ENCODE measurements at places on chromosomes 3 and 15.

GRCh38 chr3:100802126-100802525, 92.8 kb downstream of the TFG start:
- no peak for DNase-seq

- DNase-seq = no peak
These were observed 593.1 kb upstream of the MDFIC2 start for GRCh38 chr3:70905491-70905890.

GRCh38 chr3:128270559-128271492, 117.5 kb downstream of the EEFSEC start:
- no peak for DNase-seq

GRCh38 chr3:142225885-142226215, 465 bp upstream of the GK5 start:
- DNase-seq = no peak

DNA sequence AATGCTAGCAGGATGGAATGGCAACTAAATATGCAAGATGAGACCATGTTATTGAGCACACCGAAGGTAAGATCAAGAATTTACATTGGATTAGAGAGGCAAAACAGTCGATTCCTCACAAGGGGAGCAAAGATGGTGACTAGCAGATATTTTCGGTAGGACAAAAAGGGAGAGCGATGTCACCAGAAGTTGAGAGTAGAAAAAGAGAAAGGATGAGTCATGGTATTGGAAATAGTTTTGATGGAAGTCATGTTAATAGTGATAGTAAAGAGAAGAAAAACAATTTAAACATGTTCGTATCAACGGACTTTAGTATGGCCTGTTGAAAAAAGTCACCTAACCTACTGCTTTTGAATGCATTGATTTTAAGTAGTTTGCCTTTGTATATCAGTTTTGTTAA, 55.0 kb downstream of the UBE2E2 start:
- DNase-seq = no peak

DNA sequence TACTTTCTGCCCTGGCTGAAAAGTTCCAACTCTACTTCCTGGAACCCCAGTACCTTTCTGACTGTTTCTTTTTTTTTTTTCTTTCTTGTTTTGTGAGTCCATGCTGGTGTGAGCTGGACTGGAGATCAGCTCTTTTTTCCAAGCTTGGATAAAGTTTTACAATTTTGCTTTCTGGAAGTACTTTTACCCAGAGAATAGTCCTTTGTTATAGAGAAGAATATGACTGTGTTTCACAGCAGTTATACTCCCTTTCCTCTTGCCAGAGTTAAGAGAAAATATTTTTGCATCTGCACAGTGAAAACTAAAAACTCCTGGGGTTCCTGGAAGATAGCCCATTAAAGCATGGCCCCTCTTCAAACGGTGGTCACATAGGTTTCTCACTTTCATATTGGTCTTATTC, 1100.6 kb downstream of the OTOL1 start:
- no peak for DNase-seq

- DNase-seq = no peak
These were observed 109.1 kb downstream of the PPP2R3A start for GRCh38 chr3:136074546-136075170.

- DNase-seq = no peak
These were observed 8.0 kb downstream of the SH3BP5 start for GRCh38 chr3:15324379-15324808.

DNA sequence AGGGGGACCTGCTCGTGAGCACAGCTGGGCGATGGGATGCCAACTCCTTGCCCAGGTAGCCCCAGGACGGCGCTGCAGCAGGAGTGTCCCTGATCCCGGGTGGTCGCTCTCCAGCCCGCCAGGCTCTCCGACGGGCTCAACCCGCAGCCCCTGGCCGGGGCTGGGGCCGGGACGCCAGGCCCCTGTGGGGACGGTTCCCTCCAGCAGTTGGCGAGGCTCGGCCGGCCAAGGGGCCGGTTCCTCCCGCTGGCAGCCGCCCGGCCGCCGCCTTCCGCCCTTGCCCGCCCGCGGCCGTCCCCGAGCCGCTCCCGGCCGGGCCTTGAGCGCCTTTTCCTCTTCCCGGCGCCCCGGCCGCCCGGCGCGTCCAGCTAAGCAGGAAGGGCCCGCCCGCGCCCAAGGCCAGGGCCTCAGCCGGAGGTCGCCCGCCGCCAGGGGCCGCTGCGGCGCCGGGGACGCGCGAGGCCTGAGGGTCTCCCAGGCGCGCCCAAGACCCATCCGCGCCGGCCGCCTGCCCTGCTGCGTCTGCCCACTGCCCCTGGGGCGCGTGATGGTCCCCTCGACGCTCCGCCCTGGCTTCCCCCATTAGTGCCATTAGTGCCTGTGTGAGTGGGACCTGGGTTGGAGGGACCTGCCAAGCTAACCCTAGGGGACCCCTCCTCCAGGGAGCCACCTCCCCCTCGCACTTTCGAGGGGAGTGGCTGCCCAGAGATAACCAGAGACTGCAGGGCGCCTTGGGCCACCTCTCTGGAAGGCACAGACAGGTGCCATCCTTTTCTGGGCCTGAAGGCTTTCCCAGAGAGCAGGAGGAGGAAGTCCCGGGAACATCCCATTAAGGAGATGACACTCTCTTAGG, 106.4 kb downstream of the FBLN2 start:
- peak; percentile 14 for DNase-seq

DNA sequence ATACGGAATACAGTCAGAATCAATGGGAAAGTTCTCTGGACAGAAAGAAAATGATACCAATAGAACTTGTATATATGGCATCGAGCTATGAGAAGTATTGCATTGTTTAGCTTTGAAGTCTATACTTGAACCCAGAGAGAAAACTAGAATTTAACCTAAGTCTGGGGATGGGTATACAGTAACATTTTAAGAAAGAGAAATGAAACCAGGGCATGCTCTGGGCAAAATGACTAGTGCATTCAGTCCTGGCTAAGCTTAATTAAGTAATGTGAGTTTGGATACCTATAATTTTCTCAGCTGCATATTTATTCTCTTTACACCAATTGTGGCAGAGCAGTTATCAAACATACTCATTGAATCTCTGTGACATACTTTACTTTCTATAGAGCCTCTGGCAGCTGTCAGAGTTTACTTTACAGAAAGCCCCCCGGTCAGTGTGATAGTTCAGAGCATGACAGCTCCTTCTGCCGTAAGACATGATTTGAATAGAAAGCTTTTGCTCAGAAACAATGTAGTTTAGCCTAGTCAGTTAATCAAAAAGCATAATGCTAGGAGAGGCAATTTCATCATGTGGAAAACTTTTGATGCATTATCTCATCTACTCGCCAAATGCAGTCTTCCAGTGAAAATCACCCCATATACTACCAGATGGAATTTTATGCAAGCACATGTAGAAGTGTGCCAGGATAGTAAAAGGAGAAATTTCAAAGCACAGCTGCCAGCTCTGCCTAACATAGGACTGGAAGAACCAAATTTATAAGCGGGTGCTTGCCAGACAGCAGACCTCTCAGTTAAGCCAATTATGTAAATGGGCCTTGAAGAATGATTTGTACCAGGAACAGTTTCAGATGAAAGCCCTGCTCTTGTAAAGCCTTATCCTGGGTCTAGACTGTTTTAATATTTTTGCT, 40.7 kb downstream of the OXSM start:
- DNase-seq = no peak

- DNase-seq = no peak
These were observed 12.7 kb upstream of the LMCD1 start for GRCh38 chr3:8488877-8489276.

DNA sequence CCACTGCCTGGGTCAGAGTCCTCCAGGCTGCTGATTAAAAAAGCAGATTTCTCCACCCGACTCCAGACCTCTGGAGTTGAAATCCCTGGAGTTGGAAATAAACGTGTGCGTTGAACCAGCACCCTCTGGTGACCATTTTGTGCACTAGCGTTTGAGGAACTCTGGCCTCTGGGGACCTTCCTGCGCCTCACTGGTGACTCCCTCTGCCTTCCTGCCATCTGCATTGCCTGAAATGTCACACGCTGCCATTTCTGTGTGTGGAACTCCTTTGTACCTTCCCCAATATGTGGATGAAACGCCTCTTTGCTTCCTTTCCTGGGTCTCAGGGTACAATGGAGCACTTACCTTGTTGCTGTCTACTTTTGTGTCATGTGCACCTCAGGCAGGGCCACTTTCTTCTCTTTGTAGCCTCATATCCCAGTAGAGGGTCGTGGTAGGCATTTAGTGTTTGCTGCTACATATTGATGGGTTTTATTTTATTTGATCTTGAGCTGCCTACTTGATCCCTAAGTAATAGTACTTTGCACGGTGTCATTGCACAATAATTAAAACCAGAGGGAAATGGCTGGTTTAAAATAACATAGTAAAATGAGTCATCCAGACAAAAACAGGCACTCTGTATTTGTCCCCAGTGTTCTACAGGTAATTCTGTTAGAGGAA, 56.8 kb downstream of the GPR171 start:
- peak; percentile 20 for DNase-seq

DNA sequence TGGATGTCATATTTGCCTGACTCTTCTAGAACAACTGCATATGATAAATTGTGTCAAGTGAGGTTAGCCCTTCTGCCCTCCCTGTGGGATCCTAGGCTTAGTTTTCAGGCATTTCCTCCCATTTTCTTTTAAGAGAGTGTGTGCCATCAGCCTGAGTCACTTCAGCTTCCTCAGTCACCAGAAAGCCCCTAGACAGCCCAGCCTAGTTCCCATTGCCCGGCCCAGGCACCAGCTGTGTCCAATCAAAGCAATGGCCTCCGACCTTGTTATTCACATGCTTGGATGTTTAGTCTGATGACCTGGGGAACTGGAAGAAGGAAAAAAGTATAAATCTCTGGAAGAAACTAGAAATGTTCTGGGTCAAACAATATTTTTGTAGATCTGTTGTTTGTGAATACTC, 221.9 kb upstream of the LRIG1 start:
- DNase-seq = no peak

- no peak for DNase-seq
These were observed 229.7 kb upstream of the EIF1B start for GRCh38 chr3:40079847-40080240.

- DNase-seq = peak; percentile 57
These were observed at the start of gene WNT7A for GRCh38 chr3:13879946-13880810. TSS of gene WNT7A (minus strand) at chr3:13880071. CDS start at chr3:13879816, 255 bp downstream.

DNA sequence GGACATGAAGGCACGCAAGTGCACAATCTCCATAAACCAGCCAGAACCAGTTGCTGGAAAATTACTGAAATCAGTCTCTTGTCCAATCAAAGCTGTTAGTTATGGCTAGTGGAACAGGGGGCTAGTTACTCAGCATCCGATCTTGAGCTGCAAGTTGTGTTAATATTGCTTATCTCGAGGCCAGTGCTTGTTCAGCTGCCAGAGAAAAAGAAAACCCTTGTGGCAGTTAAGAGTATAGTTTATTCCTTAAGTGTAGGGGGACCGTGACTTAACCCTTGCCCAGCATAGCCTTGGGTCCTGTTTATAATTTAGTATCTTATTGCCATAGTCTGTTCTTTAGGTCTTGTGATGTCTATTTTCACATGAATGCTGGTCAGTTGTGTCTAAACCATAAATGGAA, 268.5 kb downstream of the CD47 start:
- DNase-seq = no peak

DNA sequence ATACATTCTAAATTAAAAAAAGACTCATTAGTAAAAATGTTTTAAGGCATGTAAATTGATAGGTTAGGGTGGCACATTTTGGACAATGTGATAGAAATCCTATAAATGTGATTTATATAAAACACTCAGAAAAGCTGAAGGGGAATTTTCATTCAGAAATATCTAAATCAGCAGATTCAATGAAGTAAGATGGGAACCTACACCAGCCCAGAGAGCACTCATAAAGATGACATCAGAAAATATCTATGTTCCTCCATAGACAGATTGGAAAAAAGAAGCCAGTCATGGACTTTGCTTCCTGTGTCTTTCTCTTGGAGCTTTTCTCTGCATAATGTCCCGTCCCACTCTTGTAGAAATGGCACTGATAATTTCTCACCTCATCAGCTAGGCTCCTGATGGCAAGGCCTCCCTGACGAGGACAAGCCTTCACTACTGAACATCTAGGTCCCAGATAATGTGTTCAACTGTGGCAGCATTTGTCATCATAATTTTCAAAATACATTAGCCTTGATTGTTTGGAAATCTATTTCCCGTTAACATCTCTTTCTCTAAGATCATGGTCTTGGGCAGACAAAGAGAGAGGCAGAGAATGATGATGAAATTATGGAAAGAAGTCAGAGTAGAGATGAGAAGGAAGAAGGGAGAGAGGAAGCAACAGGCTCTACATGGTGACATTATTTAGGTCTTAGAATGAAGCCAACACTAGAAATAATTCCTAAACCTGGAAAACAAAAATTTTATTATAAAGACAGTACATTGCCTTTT, 354.4 kb downstream of the NTRK3 start:
- no peak for DNase-seq

GRCh38 chr3:186315581-186316354, 46.3 kb downstream of the DGKG start:
- no peak for DNase-seq

DNA sequence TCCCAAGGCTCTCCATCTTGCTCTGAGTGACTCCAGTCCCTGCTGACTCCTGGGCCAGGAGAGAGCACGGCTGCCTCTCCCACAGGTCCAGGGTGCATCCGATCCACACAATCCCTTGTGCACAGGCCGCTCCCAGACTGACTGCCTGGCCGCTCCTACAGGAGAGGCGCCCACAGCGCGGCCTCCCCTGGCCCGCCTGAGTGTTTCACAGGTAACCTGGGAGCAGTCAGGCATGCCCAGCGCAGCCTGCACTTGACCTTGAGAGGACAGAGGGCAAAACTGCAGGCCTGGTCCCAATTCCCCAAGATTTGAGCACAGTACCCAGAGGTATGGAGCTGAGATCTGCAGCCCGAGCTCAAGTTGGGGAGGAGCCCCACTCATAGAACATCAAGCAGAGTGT, 490.2 kb downstream of the CNTN6 start:
- DNase-seq = no peak

DNA sequence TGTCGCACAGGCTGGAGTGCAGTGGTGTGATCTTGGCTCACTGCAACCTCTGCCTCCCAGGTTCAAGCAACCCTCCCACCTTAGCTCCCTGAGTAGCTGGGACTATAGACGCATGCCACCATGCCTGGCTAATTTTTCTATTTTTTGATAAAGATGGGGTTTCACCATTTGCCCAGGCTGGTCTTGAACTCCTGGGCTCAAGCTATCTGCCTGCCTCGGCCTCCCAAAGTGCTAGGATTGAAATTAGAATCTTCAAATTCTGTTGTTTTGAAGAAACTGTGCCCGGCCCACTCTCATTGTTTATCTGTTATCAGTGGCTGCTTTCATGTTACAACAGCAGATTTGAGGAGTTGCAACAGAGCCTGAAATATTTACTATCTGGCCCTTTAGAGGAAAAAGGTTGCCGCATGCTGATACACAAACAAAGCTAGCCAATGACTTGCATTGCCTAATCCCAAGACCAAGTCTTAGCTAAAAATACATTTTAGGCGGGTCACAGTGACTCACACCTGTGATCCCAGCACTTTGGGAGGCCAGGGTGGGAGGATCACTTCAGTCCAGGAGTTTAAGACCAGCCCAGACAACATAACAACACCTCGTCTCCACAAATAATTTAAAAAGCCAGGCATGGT, 43.2 kb upstream of the PPP4R2 start:
- no peak for DNase-seq

- DNase-seq = no peak
These were observed 104.4 kb downstream of the EEFSEC start for GRCh38 chr3:128257632-128258031.
